Stimulated activated CD4-positive, alpha-beta T cell treated with anti-CD3 and anti-CD28 coated beads, Interleukin-2, amount 100 ng/mL, for 4 hours (primary cell): ENCODE measurements at places on chromosomes 5 and 9.

DNA sequence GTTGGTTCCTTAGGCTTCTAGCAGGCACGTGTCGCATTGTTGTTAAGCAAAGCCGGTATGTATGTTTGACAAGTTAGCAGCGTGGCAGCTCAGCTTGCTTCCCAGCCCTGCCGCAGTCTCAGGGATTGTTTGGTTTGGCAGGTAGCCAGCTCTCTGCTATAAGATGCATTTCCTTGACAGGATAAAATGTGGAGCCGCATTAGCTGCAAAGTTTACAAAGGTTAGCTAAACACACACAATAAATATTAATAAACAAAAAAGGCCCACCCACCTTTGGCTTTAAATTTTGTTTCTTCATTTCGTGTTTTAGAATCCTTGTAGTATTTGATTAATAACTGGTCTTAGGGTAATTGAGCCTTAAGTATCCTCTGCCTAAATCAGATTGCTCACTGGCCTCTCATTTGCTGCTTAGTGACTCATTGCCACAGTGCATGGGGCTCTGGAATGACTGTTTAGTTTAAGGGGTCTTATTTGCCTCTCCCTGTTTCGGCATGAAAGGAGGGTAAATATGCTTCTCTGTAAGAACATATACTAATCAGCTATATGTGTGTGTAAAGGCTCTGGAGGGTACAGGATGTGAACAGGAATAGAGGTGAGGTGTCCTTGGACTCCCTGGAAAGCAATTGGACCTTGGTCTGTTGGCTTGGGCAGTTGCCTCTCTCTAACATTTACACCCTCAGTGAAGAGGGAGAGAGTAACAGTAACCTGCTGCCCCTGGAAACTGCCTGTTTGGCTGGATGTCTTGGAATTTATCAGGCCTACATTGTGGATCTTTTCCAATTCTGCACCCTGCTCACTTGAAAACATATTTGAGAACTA is 122.0 kb downstream of the GDNF start:
- no peak for DNase-seq

DNA sequence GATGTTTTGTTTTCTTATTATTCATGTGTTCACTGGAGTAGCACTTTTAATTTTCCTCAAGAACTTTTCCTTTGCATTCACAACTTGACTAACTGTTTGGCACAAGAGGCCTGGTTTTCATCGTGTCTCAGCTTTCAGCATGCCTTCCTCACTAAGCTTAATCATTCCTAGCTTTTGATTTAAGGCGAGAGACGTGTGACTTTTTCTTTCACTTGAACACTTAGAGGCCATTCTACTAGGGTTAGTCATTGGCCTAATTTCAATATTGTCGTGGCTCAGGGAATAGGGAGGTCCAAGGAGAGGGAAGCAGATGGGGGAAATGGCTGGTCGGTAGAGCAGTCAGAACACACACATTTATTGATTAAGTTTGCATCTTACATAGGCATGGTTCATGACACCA is 94.0 kb downstream of the ZNF462 start:
- no peak for DNase-seq

DNA sequence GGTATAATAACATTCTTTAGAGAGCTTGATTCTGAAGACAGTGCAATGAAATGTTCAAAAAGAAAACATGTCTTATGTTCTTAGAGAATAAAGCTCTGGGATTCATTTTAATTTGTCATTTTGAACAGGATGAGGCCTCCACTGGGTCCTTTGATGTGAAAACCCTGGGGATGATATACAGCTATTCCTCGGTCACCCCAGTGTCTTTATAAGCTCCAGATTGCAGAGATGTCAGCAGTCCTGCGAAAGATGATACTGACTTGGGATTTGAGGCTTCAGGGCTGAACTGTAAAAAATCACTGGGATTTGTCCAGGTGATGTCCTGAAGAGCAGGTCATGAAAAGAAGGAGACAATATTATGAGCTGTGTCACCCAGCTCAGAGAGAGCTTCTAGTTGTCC is 529.7 kb upstream of the ZNF608 start:
- DNase-seq = no peak

GRCh38 chr9:137956688-137957385 is 79.3 kb downstream of the CACNA1B start:
- DNase-seq = no peak

DNA sequence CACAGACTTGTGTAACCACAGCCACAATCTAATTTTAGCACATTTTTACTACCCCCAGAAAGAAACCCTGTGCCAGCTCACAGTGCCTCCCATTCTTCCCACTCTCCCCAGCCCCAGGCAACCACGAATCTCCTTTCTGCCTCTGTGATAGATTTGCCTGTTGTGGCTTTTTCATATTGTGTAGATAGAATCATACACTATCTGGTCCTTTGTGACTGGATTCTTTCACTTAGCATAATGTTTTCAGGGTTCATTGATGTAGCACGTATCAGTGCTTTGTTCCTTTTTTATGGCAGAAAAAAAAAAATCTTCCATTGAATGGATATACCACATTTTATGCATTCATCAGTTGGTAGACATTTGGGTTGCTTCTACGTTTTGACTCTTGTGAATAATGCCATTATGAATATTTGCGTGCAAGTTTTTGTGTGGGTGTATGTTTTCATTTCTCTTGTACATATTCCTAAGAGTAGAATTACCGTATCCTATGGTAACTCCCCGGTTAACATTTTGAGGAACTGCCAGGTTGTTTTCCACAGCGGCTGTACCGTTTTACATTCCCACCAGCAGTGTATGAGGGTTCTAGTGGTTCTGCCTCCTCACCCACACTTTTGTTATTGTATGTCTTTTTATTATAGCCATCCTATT is 64.5 kb downstream of the RCL1 start:
- no peak for DNase-seq

DNA sequence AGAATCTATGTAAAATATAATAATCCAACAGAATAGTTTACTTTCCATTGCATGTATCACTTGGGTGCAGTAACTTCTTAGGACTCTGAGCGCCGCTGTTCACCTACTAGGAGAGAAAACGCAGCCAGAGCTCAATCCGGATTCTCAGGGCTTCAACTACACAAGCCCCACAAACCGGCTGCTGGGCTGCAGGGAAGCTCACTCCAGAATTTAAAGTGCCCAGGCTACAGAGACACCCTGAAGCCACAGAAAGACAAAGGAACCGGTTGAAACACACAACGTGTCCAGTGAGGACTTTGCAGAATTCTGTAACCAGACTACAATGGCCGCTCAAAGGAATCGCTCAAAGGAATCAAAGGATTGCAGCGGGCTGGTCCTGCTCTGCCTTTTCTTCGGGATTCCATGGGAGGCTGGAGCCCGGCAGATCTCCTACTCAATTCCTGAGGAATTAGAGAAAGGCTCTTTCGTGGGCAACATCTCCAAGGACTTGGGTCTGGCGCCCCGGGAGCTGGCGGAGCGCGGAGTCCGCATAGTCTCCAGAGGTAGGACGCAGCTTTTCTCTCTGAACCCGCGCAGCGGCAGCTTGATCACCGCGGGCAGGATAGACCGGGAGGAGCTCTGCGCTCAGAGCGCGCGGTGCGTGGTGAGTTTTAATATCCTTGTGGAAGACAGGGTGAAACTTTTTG is at the start of gene PCDHGA10:
Gene PCDHGA10, plus strand, starts transcription at position 134 of the 686 bp plus-strand sequence. Its CDS starts 189 bp downstream, at position 323.
- DNase-seq = no peak

GRCh38 chr5:135122797-135123196 is 88.8 kb upstream of the PITX1 start:
- no peak for DNase-seq

GRCh38 chr5:138772986-138773594 is 19.9 kb downstream of the CTNNA1 start:
- no peak for DNase-seq

DNA sequence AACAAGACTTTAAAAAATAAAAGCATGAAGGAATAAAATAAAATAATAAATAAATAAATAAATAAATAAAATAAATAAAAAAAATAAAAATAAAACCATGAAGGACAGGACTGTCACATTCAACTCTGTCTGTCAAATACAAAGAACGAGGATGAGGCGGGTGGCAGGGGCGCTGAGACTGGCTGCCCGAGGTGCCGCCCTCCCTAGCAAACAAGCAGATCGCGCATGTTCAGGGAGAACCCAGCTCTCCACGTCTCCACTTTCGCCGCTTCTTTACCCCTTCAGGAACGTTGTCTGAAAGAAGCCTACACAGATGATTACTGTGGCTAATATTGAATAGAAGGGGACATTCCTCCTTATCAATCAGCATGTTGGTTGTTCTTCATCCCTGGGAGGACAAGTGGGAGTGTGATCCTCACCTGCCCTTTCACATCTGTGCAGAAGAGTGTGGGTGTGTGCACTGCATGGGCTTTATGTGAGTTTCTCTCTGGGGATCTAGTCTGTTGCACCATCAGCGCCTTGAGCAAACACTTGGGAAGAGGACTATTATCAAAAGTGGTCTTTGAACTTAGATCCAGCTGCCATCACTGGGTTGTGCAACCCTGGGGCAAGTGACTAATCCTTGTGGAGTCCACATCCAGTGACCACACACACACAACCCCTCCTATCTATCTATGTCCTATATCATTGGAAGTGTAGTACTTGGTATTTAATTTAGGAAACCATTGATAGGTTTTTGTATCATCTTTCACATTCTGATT is 399.2 kb downstream of the IRX2 start:
- no peak for DNase-seq

DNA sequence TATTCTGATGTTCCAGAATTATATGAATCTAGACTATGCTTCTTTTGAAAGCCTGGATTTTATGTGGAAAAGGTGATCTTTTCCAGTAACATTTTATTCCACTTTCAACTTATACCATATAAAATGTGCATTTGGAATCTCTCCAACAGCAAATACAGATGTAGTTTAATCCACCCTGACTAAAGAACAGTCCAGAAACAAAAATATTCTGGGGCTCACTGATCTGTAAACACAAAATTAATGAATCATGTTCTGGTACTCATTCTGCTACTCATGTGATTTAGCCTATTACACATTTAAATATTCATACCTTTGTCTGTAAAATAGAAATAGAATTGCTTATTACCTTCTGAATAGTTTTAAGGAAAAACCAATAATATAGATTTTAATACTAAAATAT is 125.8 kb downstream of the ARRDC3 start:
- no peak for DNase-seq

DNA sequence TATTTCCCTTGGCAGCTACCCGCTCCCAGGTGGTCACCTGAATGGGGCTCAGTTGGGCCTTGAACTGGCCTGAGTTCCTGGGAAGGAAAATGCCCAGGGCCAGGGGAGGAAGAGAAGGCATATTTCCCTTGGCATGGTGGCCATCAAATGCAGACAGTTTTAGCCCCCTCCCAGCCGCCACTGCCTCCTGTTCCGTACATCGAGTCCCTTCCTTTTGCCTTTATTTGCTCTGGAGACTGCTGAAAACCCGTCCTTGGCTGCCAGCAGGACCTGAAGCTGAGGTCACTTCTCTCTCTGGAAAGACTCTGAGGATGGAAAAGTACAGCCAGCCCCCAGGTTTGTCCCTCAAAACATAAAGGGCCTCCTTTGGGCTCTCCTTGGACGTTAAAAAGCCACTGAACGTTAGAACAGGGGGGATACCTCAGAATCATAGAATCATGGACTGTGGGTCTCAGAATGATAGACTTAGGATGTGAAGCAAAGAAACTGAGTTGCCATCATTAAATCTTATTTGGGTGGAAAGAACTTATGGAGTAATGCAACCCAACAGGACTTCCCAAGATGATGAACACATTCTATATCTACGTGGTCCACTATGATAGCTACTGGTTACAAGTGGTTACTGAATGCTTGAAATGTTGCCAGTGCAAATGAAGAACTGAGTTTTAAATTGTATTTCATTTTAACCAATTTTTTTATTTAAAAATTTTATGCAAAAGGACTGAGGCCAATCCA is 7.1 kb downstream of the SPARC start:
- DNase-seq = no peak

GRCh38 chr9:129768486-129768885 is 15.6 kb upstream of the PTGES start:
- DNase-seq = no peak

- no peak for DNase-seq
These were observed 17.8 kb downstream of the MAN2A1 start for GRCh38 chr5:109707531-109707930.

DNA sequence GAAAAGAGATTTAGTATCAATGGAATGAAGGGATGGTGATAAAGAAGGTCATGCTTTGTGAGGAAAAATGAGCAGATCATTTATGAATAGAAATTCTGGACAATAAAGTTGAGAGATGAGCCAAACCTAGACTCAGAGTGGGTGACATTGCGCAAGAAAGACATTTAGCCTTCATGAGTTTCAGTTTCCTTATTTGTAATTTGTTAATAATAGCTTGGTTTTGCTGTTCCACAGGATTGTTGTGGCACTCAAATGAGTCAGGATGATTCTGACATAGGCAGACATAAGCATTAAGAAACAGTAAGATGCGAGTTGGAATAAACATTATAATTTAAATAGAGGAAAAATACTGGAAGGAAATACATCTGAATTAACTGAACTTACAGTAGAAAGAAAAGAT is 34.8 kb downstream of the ITGA2 start:
- no peak for DNase-seq

- no peak for DNase-seq
These were observed 617.9 kb upstream of the CTNND2 start for GRCh38 chr5:12522116-12522515.

DNA sequence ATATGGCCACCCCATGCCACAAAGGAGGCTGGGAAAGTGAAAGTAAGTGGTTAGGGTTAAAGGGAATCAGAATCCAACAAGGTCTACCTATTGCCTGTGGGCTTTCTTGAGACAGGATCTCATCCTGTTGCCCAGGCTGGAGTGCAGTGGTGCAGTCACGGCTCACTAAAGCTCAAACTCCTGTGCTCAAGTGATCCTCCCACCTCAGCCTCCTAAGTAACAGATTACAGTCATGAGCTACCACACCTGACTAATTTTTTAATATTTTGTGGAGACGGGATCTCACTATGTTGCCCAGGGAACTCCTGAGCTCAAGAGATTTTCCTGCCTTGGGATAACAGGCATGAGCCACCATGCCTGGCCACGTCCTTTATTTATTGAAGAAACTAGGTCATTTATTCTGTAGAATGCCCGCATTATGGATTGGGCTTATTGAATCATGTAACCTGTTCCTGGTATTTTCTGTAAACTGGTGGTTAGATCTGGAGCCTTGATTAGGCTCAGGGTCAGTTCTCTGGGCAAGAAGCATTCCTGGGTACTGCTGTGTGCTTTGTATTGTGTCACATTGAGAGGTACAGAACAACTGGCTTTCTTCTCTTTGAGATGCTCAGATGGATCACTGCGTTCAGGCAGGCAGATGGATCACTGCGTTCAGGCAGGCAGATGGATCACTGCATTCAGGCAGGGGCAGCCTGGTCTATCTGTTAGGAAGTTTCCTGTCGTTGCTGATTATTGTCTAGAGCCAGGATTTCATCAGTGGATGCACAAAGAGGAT is 41.6 kb downstream of the ERGIC1 start:
- DNase-seq = no peak

DNA sequence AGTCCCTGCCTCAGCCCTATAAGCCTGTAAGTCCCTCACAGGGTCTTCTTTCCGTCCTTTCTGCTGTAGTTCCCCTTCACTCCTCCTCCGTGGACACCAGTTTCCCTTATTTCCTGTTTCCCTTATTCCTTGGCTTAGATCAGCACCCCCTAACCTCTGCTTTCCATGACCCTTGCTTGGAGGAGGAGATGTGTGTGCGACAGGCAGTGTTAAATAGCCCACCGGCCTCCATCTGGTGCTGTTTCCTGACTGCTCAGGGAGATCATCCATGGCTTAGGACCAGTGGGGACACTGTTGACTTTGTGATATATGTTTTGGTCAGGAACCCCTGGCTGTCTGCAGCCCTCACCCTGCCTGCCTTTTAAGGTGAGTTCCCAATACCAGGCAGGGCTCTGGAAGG is 34.1 kb upstream of the PSD2 start:
- no peak for DNase-seq

- no peak for DNase-seq
These were observed 17.1 kb upstream of the ADAMTS2 start for GRCh38 chr5:179362355-179362754.

- DNase-seq = no peak
These were observed 368 bp downstream of the SH3TC2 start for GRCh38 chr5:149062371-149063016.
